Fibroblast of skin of right quadriceps (primary cell): ENCODE measurements at places on chromosomes 1 and 21.

DNA sequence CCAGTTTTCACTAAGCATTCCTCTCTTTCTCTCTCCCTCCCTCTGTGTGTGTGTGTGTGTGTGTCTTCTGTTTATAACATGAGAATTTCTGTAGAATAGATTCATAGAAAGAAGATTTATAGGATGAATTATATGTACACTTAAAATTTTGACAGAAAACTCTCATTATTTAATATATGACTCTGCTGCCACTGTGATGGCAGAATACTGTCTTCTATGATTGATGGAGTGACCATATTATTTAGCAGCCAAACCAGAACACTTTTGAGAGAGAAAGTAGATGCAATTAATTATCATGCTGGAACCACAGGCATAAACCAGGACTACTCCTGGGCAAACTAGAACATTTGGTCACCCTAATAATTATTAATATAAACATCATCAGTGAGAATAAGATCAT, 34.3 kb upstream of the XPR1 start:
- DNase-seq: no peak

- DNase-seq: peak; percentile 33
Observed at GRCh38 chr21:21383126-21383525, 384.9 kb downstream of the NCAM2 start.

DNA sequence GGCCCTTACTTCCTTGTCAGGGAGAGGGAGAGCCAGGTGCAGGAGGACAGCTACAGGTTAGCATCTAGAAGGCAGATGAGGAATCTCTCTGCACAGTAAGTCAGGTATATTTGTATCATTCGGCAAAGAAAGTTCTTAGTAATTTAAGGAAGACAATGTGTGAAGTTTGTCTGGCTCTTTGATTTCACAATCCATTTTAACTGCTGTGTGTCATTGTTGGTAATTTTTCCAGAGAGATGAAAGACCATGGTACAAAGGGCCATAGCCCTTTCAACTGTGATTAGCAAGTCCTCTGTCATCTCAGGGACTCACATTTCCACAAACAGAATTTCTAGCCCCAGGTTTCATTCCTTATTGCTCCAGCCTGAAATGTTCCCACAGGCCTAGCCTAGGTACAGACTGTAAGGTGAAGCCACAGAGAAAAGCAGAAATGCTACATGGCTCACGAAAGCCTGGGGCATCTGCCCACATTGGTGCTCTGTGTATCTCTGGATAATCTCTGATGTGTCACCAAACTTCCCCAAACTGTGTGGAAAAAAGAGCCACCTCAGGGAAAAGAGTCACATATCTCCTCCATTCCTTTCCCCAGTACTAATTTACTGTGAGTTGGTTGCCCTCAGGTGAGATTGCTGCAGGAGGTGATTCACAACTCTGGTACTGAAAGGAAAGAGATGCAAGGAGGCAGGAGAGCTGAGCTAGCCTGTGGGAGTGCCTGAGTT, 70.6 kb downstream of the SYT6 start:
- DNase-seq: no peak

DNA sequence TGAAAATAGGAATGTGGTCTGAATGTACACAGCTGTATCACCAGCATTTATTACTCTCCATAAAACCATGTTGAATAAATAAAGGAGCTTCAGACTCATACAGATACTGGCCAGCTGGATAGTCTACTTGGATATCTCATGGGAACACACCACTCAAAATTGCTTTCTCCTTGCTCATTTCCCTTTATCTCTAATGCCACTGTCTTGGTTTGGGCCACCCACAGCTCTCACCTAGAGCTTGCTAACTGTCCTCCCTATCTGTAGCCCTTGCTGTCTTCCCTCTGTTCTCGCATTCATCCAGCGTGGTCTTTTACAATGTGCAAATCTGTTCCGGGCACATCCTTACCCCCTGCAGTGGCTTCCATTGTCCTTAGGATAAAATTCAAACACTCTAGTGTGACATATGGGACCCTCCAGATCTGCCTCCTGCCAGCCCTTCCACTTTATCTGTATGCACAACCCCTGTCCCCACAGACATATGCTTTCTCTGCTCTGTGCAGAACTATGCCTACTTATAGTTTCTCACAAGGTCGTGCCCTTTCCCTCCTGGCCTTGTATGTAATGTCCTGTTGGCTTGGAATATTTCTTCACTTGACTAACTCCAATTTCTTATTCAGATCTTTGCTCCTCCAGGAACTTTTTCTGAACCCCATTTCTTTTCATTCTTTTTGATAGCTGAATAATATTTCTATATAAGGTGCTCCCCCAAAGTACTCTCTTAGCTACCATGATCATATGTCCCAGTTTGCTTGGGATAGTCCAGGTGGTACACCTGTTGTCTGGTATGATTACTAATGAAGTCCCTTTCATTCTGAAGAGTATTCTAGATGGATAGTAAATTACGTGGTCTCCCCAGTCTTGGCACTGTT, 2.9 kb downstream of the FLVCR1 start:
- DNase-seq: peak; percentile 9

DNA sequence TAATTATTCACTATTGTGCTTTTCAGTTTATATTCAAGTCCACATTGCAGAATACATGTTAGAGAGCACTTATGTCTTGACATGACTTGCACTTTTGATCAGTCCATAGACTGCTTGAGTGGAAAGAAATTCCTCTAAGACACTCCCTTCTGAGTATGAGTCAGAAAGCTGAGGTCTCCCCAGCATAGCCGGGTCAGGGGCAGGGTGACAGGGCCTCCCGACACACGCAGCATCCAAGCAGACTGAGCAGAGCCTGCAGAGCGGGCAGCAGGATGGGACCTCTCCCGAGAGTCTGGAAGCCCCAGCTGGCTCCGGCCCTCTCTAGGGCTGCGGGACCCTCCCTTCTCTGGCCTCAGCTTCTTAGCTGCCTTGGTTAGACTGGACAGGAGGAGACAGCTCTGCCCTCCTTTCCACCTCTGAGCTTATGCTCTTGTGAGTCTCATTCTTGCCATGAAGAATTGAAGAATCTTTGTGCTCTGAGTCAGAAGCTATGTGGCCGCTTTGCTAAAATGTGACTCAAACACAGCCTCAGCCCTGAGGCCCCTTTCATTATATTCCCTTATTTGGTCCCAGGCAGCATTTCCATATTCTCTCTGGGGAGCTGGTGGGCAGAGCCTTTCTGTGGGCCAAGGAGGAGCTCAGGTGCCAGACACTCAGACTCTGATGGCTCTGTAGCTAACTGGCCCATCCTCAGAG, 11.2 kb upstream of the CAPN2 start:
- DNase-seq: peak; percentile 99

DNA sequence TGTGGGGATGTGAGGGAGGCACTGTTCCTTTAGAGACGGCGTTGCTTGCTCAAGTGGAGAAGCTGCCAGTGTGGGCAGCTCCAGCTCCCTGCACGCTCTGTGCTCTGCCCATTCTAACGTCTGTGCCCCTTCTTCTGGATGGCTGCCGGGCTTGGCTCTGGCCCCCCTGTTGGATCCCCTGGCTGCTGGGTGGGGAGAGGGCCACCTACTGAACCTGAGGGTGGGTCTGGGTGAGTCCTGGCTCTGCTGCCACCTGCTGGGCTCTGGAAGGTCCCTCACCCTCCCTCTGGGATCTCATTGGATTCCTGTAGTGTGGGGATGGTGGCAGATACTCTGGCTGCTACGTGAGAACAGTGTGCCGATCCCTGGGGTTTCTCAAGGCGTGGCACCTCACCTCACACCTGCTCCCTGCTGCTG, 5.0 kb downstream of the PFKL start:
- DNase-seq: peak; percentile 19

DNA sequence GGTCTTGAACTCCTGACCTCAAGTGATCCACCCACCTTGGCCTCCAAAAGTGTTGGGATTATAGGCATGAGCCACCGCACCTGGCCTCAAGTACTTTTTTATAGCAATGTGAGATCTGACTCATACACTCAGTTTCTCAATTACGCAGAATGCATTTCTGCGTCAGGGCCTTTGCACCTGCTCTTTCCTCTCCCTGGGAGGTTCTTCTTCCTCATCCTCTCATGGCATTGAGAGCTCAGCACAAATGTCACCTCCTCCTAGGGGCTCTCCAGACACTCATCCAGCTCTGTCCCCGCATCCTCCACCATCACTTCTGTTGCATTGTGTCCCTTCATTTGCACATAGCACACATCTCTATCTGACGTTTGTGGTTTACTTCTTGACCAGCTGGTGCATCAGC, 418.8 kb downstream of the PTPRU start:
- no peak for DNase-seq

- DNase-seq: no peak
Observed at GRCh38 chr1:198788561-198789064, 149.8 kb downstream of the PTPRC start.

- DNase-seq: no peak
Observed at GRCh38 chr1:168671782-168672181, 57.2 kb downstream of the DPT start.

- peak; percentile 28 for DNase-seq
Observed at GRCh38 chr21:16377857-16378256, 648.1 kb downstream of the USP25 start.

DNA sequence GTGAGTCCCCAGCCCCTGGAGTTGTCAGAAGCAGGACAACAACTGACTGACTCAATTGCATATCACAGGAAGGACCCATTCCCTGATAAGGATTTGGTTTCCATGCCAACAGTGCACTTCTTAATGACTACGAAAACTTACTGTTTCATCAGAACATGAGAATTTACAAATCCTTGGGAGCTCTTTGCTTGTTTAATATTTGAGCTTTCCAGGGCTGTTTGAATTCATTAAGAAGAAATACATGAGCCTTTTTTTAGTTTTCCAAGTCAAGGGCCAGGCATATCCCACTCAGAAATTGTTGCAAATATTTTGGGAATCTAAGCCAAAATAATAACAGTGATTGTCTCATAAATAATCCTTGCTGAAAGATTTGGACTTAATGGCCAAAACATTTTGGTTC, 27.2 kb upstream of the COL24A1 start:
- no peak for DNase-seq
